Purkinje cell (primary cell): ENCODE measurements at places on chromosomes 7 and 10. TPM values are rescaled to one million over a fixed set of nuclear protein-coding genes. Genes with fewer than 3 reads are reported as not detected.

SPDYE2 gene
- polyA plus RNA-seq: 0.35 TPM in 1 of 2 replicates, not detected in the other

SPDYE16 gene
- 0.38 and 0.51 TPM in 2 replicates for polyA plus RNA-seq

KLF14 gene
- not detected in 2 replicates for polyA plus RNA-seq

RINT1 gene
- 14.3 and 22.3 TPM in 2 replicates for polyA plus RNA-seq

MINDY3 gene
- polyA plus RNA-seq: 85.8 and 93.5 TPM in 2 replicates

SLC12A9 gene
- 0.47 and 2.5 TPM in 2 replicates for polyA plus RNA-seq

CLRN3 gene
- not detected in 2 replicates for polyA plus RNA-seq

PPP1R17 gene
- polyA plus RNA-seq: 814 and 845 TPM in 2 replicates

DYDC2 gene
- 0.83 TPM in 1 of 2 replicates, not detected in the other for polyA plus RNA-seq

LMTK2 gene
- polyA plus RNA-seq: 9.5 and 11.0 TPM in 2 replicates
